ENCODE measurements at places on chromosomes 1 and 21.

DNA sequence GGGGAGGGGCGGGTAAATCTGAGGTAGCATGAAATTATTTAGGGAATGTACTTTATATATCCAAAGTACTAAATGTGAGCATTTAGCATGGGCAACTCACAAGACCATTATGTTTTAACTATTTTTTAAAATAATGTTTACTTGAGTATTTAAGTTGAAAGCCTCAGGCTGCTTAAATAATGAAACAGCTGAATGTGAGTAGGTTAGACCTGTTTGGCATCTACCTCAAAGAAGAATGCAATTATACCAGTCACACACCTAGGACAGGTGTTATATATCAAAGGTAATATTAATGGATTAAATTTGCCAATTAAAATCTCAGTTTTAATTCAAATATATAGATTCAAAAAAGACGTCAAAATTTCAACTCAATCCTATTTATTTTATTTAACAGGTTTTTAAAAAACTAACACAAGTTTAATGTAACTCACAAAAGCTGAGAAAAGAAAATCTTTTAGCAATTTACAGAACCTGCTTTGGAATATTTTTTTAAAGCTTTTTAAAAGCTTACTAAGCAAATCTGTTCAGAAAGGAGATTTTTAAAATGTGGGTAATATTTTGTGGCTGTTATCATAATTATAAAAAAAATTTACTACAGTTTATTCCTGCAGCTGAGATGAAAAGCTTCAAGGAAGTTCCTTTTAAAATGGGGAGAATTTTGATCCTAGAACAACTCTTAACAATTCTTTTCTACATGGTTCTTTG is 104.6 kb upstream of the LBR start:
- DNase-seq, result no peak

DNA sequence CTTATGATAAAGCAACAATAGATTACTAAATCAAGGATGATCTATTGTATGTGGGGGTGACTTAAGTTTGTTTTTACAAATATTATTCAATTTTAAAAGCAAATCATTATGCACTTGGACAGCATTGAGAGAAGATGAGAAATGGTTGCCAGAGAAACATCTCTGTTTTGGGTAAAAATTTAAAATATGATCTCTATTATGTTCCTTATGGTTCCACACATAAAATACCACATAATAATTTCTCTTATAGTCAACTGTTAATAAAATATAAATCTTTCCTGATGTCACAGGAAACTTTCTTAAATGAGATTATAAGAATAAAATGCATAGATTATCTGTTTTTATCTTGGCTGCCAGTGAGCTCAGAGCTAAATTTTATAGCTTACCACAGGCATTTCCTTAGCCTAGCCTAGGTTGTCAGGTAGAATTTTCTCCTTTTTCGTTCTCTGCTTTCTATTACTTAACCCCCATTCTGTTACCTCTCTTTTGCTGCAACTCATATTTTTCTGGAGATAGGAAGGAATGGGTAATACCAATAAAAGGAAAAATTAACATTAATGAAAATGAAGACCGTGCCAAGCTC is 109.7 kb downstream of the TGFB2 start:
- DNase-seq, result no peak

DNA sequence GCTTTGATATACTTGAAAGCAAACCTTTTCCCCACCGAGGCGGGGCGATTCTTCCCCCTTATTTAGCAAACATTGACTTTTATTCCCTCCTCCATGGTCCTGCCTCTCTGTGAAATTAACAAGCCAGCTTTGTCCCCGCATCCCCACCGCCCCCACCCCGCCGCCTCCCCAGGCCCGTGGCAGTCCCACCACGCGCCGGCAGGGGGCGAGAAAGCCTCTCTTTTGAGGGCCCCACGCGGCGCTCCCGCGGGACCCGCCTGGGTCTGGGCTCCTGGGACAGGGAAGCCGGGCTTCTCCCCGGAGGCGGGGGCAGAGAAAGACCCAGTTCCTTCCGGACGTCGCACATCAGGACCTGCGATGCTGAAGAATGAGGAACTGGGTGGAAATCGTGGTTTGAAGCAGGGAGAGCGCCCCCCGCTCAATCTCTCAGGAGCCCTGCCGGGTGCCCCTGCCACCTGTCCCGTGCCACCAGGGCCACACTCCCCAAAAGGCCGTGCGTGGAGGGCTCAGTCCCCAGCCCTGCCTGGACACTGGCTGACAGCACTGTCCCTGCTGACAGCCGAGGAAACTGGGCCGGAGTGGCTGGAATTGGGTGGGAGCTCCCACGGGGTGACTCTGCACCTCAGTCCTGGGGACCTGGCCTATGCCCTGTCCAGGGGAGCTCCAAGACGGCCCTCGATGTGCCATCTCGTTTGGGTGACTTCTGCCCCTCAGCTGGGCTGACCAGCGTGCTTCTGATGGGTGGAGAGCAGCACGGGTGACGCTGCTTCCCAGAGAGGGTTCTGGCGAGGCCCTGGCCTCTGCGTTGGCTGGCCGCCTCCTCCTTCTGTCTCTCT is 8.6 kb upstream of the ACTRT2 start:
- DNase-seq, result peak; percentile 85

DNA sequence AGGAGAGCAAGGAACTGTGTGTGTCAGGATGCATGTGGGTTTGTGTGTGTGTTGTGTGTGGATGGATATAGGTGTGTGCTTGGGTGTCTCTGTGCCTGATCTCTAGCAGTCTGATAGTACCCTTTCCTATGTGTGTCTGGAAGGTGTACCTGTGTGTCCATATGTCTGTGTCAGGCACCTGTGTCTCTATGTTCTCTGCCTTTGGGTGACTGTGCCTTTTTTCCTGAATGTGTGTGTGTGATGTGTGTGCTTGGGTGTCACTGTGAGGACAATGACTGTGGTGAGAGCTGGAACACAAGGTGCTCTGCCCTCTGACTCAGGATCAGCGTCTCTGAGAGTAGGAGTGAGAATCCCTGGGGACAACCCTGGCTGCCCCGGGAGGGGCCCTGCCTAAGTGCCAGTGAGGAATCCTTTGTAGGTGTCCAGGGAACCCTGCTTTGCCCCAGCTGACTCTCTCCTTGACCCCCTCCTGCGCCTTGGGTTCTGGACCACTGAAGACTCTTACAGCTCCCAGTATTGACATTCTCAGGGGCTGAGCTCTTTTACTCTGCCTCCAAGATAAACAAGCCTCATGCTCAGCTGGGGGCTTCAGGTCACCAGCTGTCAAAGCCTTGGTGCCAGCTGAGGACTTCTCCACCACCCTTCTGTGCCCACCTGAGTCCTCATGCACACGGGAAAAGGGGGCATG is 735 bp upstream of the EFNA3 start:
- no peak for DNase-seq

- no peak for DNase-seq
Measured at GRCh38 chr1:4668743-4669700, 14.6 kb downstream of the AJAP1 start.

- no peak for DNase-seq
Measured at GRCh38 chr1:81327103-81327710, 473.5 kb upstream of the ADGRL2 start.

DNA sequence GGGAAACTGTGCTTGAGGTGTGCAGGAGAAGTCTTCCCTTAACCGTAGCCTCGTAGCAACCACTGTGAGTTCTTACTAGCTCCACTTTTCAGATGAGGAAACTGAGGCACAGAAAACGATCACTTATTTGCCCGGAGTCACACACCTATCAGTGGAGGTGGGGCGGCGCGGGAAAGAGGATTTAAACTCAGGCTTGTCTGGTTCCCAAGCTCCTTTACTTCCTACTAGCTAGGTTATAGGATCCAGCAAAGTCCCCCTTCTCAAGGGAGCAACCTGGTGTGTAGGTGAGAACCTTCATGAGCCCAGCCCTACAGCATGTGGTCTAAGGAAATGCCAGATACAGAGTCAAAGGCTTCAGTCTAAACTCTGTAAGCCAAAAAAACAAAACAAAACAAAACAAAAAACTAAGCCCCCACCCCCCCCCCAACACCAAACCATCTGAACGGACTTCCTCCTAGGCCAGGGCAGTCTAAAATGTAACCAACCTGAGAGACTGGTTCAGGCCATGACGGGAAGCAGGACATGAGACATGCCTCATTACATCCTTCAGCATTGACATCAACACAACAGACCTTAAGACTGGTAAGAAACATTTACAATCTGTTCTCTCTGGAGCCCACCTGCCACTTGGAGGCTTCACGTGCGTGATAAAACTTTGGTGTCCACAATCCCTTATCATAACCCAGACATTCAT is 709 bp upstream of the FBXO42 start:
- DNase-seq, result no peak

DNA sequence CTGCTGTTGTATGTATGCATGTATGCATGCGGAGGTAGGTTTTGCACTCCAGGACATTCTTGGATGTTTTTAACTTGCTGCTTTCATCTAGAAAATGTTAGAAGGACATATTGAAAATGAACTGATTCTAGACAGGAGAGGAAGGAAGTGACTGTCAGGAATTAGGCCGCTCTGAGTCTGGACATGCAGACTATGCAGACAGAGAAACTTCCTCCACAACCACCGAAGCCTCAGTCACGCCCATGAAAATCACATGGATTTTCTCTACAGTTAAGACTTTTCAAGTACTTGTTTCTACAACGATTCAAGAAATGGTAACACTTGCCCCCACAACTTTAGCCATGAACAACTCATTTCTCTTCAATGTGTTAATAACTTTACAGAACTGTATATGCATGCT is 211.1 kb downstream of the SMYD3 start:
- DNase-seq, result no peak

- no peak for DNase-seq
Measured at GRCh38 chr1:19390166-19390850, 78.2 kb downstream of the SLC66A1 start.

GRCh38 chr1:5744341-5744740 is 247.9 kb downstream of the NPHP4 start:
- no peak for DNase-seq

DNA sequence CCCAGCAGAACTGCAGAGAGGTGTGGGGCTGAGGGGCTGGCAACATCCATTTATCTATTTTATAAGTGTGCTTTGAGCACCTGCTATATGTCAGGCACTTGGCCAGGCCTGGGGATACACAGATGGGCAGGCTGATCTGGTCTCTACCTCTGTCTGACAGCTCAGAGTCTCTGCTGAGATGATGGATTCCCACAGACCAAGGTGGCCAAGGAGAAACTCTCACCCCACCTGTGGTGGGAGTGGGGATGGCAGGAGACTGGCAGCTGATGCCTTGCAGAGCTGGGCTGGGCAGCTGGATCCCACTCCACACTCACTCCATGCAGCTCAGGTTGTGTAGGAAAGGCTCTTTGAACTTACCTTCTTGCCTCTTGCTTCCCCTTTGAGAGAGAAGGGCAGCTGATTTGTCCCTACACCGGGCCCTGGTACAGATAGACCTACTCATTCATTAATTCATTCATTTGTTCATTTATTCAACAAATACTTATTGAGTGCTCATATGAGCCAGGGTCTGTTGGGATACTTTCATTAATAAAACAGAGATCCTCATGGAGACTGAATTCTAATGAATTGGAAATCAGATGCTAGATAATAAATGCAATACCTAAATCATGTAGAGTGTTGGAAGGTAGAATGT is 9.0 kb downstream of the ADORA1 start:
- no peak for DNase-seq

GRCh38 chr1:208497866-208498541 is 253.8 kb upstream of the PLXNA2 start:
- no peak for DNase-seq

DNA sequence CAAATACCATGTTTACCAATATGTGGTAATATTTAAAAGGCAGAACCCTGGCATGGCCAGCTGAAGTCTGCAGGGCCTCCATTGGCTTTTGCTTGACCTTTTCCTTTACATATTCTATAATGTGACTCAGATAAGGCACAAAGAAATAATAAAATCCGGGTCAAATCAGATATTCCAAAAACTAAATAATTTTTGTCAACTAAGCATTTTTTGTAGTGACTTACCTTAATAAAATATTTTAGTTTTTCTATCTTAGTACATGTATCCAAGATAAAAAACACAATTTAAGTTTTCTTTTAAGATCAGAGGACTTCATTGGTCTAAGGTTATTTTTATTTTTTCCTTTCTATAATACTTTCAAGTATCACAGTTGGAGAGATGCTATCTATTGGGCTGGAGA is 179.4 kb upstream of the ADAMTS5 start:
- no peak for DNase-seq

- DNase-seq, result no peak
Measured at GRCh38 chr1:12165342-12165741, 1.4 kb upstream of the TNFRSF1B start.

DNA sequence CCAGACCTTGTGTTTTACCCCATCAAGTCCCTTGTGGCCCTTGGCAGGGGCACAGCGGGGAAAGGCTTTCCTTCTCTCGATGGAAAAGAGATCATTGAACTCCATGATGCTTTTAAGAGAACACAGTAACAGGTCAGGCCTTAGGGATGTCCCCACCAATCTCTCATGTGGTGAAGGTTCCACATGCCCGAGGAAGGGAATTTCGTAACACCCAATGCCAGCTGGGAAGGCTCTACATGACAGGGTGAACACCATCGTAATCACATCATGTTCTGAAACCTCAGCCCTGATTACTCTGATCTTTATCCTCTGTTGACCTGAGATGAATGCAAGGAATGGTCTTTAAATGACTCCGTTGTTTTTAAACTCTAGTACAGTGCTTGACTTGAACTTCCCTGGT is 105.5 kb upstream of the SPAG17 start:
- no peak for DNase-seq

GRCh38 chr1:44483089-44483874 is 78.2 kb downstream of the RNF220 start:
- no peak for DNase-seq

GRCh38 chr1:247198781-247199180 is 27.0 kb upstream of the ZNF124 start:
- DNase-seq, result no peak

DNA sequence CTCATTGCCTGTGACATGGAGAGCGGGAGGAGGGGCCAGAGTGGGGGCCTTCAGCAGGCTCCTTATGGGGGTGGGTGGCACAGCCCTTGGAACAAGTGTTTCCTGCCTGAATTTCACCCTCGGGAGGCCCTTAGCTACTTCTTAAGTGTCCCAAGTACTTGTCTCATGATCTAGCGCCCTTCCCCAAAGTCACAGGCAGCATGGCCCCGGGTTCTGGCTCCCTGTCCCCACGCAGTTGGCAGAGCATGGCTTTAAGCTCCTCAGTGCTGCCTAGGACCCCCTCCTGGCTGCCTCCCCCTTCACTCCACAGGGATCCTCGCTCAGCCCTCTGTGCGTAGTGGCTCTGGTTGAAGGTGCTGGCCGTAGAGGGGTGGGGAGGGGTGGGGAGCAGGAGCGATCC is 197.2 kb downstream of the CAMTA1 start:
- no peak for DNase-seq

GRCh38 chr1:155083052-155083541 is 4.5 kb downstream of the EFNA3 start:
- no peak for DNase-seq

All from dorsolateral prefrontal cortex (tissue), 122 donors.